ENCODE measurements at places on chromosomes 2 and 18.
A peak's percentile ranks its signal among the peaks of the same experiment; 100 is the strongest.

GRCh38 chr18:36394486-36394885 lies 97.0 kb downstream of the FHOD3 start:
- DNase-seq: no peak
- H3K27me3 ChIP-seq: peaks cover 4% of the 10 kb centered on the region
- no peaks in the 10 kb centered on the region for H3K36me3 ChIP-seq
- H3K4me3 ChIP-seq: no peak overlapping the region
- H3K4me1 ChIP-seq: peaks cover under 1% of the 10 kb centered on the region

GRCh38 chr2:233068762-233069418 lies 8.7 kb downstream of the INPP5D start:
- peak overlapping the region; percentile 79 for H3K4me3 ChIP-seq
- peak overlapping the region; percentile 81 for H3K27ac ChIP-seq

DNA sequence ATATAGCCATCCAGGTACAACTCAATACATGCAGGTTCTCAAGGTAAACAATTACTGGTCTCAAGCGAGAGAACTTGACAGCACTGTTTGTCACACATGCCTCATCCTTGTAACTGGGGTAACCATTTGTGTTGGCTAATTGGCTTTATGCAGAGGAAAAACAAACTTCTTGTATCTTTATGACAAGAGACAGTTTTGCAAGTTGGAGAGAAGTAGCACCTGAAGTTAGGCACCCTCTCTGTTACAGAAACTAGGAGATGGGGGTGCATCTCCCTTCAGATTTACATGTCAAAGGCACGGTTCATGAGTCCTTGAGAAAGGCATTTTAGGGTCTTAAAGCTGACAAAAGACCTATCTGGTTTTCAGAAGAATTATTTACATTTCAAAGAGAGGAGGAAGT lies 241.7 kb downstream of the CD226 start:
- no peaks in the 10 kb centered on the region for H3K27me3 ChIP-seq
- DNase-seq: no peak
- no peak overlapping the region for H3K4me3 ChIP-seq

DNA sequence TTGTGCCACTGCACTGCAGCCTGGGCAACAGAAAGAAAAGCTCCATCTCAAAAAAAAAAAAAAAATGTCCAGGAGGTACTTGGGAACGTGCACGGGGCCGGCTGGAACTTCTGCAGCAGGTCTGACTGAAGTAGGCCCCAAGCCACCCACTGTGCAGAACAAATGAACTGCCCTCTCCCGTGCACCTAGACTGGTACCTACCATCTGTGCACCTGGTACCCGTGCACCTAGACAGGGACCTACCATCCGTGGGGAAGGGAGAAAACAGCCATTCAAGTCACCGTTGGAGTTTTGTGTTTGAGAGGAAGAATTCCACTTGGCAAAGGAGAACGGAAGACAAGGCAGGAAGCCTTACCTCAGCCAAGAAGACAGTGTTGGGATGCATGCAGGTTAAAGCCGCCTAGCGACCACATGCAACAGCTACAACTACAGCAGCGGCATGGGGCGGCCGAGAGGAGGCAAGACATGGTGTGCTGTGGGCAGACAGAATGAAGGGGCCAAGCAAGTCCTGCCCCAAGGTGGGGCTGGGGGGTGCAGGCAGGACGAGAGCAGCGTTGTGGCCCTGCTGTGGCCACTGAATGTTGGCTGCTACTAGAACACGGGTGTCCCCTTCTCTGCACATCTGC lies 16.1 kb downstream of the ST3GAL5 start:
- H3K27me3 ChIP-seq: no peaks in the 10 kb centered on the region
- no peak for DNase-seq
- peak overlapping the region; percentile 66 for H3K27ac ChIP-seq
- H3K4me3 ChIP-seq: no peak overlapping the region
- H3K36me3 ChIP-seq: peaks cover 15% of the 10 kb centered on the region

DNA sequence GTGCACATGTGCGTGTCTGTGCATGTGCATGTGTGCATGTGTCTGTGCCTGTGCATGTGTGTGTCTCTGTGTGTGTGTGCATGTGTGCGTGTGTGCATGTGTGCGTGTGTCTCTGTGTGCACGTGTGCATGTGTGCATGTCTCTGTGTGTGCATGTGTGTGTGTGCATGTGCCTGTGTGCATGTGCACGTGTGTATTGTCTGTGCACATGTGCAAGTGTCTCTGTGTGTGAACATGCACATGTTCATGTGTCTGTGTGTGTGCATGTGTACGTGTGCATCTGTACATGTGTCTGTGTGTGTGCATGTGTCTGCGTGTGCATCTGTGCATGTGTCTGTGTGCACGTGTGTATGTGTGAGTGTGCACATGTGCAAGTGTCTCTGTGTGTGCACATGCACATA lies 277.3 kb downstream of the GALR1 start:
- DNase-seq: no peak
- no peak overlapping the region for H3K27ac ChIP-seq
- no peaks in the 10 kb centered on the region for H3K36me3 ChIP-seq
- H3K4me1 ChIP-seq: peaks cover 5% of the 10 kb centered on the region
- no peak overlapping the region for H3K4me3 ChIP-seq

DNA sequence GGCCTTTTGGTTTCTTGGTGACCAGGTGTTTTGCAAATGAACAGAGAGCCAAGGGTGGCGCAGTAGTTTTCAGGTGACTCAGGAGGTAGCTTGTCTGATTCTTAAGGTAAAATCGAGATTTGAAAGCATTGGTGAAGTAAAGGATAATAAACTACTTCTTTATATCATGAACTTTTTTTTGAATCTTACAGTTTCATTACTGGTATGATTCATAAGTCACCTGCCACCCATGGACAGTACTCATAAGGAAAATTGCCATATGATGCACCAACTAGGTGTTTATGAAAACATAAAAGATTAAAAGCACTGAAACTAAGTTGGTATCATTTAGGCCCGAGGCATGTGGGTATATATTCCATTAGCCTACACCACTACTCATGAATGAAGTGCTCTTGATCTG lies 84.1 kb upstream of the MGAT5 start:
- peaks cover 57% of the 10 kb centered on the region for H3K4me1 ChIP-seq
- no peak for DNase-seq
- peak overlapping the region; percentile 78 for H3K27ac ChIP-seq
- no peaks in the 10 kb centered on the region for H3K27me3 ChIP-seq
- no peak overlapping the region for H3K4me3 ChIP-seq
- H3K36me3 ChIP-seq: peaks cover 10% of the 10 kb centered on the region

DNA sequence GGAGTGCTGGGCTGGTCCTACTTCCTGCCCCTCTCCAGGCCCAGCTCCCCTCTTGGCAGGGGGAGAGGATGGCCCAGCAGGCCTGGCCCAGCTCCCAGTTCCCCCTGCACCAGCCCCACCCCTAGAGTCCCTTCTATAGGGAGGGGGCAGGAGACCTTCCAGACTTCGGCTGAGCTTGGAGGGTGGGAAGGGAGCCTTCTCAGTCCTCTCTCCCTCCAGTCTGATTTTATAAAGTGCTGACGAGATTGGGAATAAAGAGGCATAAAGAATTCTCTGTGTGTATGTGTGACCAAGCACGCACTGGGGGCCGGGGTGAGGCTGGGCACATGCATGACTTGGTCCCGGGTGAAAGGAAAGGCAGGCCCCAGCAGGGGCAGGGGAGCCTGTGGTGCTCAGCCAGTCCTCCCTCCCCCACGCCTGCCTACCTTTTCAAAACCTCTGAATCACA lies 5.1 kb downstream of the CHPF start:
- no peak for DNase-seq
- H3K4me3 ChIP-seq: no peak overlapping the region
- peaks cover 8% of the 10 kb centered on the region for H3K4me1 ChIP-seq
- H3K36me3 ChIP-seq: no peaks in the 10 kb centered on the region

GRCh38 chr18:75261430-75262223 lies 51.0 kb downstream of the TSHZ1 start:
- H3K36me3 ChIP-seq: no peaks in the 10 kb centered on the region
- peak; percentile 20 for DNase-seq

GRCh38 chr18:40670668-40671375 lies 1284.2 kb upstream of the PIK3C3 start:
- DNase-seq: no peak
- H3K4me1 ChIP-seq: no peaks in the 10 kb centered on the region
- H3K4me3 ChIP-seq: no peak overlapping the region
- no peak overlapping the region for H3K27ac ChIP-seq
- no peaks in the 10 kb centered on the region for H3K27me3 ChIP-seq
- no peaks in the 10 kb centered on the region for H3K36me3 ChIP-seq

DNA sequence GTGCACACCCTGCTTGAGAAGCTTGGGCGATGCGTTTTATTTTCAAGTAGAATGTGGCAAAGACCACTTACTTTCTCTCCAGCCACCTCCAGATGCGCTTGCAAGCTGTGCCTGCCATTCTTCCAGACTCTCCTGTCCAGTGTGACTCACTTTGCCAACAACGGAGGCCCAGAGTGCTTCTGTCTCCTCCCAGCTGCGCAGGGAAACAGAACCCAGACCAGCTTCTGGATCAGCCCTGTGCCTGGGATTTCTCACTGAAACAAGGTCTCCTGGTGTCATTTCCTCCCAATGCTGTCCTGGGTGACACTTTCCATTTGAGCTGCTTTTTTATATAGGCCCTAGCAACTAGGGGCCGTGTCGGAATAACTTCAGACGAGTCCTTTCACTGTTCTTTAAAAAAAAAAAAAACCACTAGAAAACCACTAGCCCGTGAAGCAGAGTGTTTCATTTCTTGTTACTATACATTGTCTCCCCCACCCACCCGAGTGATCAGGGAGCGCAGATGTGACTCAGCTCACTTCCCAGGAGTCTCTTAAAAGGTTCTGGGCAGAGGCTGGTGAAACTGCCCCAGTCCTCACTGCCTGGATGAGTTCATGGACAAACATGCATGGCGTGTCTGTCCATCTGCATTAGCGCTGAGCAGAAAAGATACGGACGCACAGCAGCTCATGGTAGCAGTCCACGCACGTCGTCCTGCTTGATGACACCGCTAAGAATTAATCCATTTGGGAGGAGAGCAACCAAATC lies 25.3 kb upstream of the RPL31 start:
- peaks cover 3% of the 10 kb centered on the region for H3K27me3 ChIP-seq
- no peak for DNase-seq
- peak overlapping the region; percentile 68 for H3K4me3 ChIP-seq
- no peaks in the 10 kb centered on the region for H3K36me3 ChIP-seq

GRCh38 chr18:986051-986450 lies 81.4 kb downstream of the ADCYAP1 start:
- H3K36me3 ChIP-seq: no peaks in the 10 kb centered on the region
- H3K27ac ChIP-seq: no peak overlapping the region
- peaks cover 2% of the 10 kb centered on the region for H3K27me3 ChIP-seq
- H3K4me1 ChIP-seq: no peaks in the 10 kb centered on the region
- H3K4me3 ChIP-seq: no peak overlapping the region

DNA sequence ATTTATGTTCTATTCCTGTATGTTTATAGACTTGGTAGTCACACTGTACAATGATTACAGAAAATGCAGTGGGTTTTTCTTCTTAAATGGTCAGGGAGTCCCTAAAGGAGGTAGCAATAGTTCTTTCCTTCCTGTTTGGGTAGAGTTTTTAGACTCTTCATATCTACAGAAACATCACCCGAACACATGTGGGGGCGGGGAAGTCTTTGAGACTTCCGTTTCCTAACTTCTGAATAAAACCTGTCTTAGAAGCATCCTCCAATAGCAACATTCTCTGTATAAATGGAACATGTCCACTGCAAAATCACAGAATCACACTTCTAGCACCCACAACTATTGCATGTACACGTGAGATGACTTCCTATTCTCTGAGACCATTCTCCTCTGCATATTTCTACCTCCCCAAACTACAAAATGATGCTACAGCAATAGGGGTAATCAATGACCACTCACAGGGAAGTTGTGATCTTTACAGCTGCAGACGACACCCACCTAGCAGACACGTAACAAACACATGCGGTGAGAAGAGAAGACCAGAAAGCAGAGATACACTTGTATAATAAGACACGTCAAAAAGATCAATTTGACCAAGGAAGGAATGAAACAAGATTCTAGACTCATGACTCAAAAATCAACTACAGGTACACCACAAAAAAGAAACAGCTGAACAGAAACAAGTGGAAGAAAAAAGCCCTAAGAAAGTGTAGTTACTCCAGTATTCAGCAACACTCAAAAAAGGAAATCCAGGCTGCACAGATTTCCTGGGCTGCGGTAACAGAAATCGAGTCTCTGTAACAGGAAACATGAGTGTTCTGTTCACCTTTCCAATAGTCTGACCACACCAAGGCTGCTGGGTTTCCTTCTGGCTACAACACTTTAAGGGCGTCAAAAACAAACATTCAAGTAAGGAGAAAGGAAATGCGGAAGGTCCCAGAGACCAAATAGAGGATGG lies 120.4 kb downstream of the ZNF516 start:
- H3K27me3 ChIP-seq: no peaks in the 10 kb centered on the region
- DNase-seq: no peak
- peaks cover 3% of the 10 kb centered on the region for H3K36me3 ChIP-seq
- H3K4me1 ChIP-seq: peaks cover 18% of the 10 kb centered on the region

GRCh38 chr18:14106906-14107305 lies 25.3 kb downstream of the ZNF519 start:
- H3K36me3 ChIP-seq: peaks cover 20% of the 10 kb centered on the region
- DNase-seq: no peak
- H3K27ac ChIP-seq: no peak overlapping the region
- no peaks in the 10 kb centered on the region for H3K4me1 ChIP-seq

DNA sequence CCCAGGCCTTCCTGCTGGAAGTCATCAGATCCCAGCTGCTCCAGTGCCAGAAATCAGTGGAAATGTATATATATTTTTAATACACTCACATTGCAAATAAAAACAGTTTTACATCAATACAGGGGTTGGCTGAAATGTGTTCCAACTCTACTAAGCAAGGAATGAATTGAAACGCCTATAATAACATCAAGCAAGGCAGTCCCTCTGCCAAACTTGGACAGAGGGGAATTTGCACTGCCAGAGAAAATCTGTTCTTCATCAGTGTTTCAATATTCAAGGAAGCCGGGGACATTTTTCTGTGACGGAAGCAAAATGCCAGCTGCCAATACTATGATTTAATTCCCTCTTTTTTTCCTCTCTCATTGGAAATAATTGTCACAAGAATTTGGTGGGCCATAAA lies 335.3 kb downstream of the TNS1 start:
- no peak overlapping the region for H3K4me3 ChIP-seq
- H3K27me3 ChIP-seq: peaks cover 6% of the 10 kb centered on the region
- no peak overlapping the region for H3K27ac ChIP-seq
- peaks cover 2% of the 10 kb centered on the region for H3K36me3 ChIP-seq
- H3K4me1 ChIP-seq: no peaks in the 10 kb centered on the region

DNA sequence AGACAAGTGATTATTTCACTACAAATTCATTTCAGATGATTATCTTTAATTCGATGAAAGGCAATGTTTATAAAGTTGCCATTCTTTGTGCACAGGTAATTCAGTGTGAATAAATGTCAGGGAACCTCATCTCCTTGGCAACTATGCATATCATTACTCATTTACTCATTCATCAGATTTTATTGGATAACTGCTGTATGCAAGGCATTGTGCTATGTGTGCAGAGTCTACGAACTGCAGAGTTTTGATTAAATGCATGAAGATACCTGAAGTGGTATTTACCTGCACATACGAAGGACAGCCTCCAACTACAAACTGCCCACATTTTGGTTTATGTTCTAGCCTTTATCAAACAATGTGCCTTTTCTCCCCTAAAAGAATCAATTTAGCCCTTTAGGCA lies 3.5 kb downstream of the RND3 start:
- H3K27me3 ChIP-seq: peaks cover 15% of the 10 kb centered on the region
- H3K4me3 ChIP-seq: no peak overlapping the region
- no peak for DNase-seq
- peaks cover 2% of the 10 kb centered on the region for H3K36me3 ChIP-seq
- peaks cover 9% of the 10 kb centered on the region for H3K4me1 ChIP-seq

- DNase-seq: no peak
- no peak overlapping the region for H3K4me3 ChIP-seq
- no peaks in the 10 kb centered on the region for H3K4me1 ChIP-seq
- H3K27ac ChIP-seq: no peak overlapping the region
- peaks cover 7% of the 10 kb centered on the region for H3K27me3 ChIP-seq
- H3K36me3 ChIP-seq: peaks cover 1% of the 10 kb centered on the region
Observed at GRCh38 chr2:168375195-168375798, 80.8 kb upstream of the CERS6 start.
